Inflammatory macrophage treated with lipopolysaccharide for 4 hours (primary cell): ENCODE measurements at places on chromosomes 6 and 20.

DNA sequence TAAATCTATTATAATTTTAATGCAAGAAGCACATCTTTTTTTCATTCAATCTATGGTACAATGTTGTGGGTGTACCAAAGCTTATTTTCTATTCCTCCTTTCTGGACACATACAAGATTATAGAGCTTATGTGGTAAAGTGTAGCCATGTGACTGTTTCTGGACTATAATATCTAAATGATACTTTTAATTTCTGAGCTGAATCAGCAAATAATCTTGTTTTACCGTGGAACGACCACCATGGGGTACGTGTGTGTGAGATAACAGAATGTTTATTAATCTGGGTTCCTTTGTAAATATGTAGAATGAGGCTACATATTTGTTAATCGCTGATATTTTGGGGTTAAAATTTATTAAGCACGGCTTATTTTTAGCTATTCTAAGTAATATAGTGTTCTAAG lies 111.5 kb upstream of the EYS start:
- DNase-seq = no peak

DNA sequence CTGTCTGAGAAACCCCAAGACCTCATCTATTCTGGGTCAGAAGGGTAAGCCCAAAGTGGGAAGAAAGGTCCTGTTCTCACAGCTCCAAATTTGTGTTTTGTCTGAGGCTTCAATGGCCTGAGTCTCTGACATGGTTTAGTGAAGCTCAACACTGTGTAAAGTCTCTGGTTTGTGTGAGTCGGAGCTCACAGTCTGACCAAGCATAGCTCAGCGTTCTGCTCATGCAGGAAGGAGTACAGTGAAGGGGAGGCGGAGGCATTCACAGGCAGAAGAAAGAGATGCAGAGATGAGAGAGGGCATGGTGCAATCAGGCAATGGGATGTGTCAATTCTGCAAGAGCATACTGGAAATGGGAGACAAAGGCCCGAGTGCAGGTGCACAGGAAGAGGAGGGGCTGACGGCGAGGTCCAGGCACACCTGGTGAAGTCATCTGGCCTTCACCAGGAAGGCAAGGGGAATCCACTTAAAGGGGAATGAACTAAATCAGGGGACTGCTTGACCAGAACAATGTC lies 463.0 kb upstream of the AGPAT4 start:
- no peak for DNase-seq

DNA sequence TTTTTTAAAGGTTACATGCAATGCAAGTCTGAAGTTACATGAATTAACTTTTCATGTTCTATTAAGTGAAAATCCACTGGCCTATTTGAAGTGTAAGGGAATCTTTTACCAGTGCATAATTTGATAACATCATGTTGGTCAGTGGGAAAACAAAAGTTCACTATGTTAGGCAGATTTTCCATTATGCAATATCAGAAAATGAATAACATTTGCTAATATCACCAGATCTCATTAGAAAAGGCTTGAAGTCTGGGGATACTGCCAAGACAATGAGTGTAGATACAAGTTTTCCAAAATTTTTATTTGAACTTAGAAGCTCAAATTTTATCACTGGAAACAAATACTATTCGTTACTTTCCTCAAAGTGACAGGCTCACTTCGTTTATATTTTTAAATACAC lies 296.4 kb upstream of the CDH4 start:
- DNase-seq = no peak

DNA sequence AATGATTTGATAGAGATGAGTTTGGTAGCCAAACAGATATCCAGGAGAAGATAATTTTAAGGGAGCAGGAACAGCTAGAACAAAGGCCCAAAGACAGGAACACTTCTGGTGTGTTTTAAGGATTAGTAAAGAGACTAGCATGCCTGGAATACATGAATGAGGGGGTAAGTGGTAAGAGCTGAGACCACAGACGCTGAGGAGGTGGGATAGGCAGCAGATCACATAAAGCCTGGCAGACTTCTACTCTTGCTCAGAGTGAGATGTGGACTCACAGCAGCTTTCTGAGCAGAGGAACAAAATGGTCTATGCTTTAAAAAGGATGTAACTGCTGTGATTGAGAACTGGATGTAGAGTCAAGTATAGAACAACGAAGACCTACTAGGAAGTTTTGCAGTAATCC lies 100.1 kb downstream of the EPHA7 start:
- no peak for DNase-seq

- DNase-seq = no peak
These were observed 467.1 kb downstream of the HDGFL1 start for GRCh38 chr6:23036406-23036983.

- DNase-seq = no peak
These were observed 35.3 kb downstream of the FOXP4 start for GRCh38 chr6:41581381-41581991.

DNA sequence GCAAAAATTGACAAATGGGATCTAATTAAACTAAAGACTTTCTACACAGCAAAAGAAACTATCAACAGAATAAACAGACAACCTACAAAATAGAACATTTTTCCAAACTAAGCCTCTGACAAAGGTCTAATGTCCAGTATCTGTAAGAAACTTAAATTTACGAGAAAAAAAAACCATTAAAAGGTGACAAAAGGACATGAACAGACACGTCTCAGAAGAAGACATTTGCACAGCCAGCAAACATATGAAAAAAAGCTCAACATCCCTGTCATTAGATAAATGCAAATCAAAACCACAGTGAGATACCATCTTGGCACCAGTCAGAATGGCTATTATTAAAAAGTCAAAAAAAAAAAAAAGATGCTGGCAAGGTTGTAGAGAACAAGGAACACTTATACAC lies 70.6 kb upstream of the GRIK2 start:
- no peak for DNase-seq

DNA sequence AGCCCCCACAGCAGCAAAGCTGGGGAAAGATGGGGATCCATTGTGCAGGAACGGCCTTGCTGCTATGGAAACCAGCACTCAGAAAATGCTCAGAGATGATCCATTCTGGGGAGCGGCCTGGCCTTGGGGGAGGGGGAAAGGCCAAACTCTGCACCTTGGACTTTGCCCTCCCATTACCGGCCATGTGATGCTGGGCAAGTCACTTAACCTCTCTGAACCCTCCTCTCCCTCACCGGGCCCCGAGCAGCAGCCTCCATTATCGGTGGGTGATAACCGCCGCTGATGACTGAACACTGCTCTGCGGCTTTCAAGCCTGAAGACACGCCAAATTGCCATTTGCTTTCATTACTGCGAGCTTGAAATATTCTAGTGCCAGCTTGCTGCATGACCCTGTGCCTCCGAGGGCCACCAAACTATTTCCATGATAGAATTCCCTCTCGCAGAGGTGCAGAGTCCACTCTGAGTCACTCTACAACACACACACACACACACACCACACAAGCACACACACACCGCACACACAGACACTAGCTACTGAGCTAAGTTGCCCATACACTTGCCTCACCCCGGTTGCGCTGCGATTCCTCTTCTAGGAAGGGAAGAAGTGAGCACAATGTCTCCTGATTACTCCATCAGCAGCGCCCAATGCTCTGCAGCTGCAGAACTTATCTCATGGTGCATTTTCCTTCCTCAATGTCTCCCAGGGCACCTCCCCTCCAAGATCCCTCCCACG lies 20.6 kb upstream of the SIRPA start:
- peak; percentile 97 for DNase-seq

DNA sequence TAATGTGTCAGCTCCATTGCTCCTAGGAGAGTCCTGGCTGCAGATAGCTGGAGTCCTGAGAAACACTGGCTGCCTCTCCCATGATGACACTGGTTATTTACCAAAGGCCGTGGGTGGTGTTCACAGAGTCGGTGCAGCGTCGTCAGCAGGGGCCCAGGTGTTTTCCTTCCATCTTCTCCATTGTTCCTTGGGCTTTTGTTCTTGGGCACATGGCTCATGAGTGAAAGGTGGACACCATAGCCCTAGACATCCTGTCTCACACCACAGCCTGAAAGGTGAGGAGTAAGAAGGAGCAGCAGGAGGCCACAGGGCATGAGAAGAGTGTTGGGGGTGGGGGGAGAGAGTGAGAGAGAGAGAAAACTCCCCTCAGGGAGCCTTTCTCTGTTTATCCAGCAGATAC lies 9.1 kb downstream of the CST5 start:
- no peak for DNase-seq

GRCh38 chr6:114058435-114058834 lies 87.5 kb upstream of the HDAC2 start:
- DNase-seq = no peak

DNA sequence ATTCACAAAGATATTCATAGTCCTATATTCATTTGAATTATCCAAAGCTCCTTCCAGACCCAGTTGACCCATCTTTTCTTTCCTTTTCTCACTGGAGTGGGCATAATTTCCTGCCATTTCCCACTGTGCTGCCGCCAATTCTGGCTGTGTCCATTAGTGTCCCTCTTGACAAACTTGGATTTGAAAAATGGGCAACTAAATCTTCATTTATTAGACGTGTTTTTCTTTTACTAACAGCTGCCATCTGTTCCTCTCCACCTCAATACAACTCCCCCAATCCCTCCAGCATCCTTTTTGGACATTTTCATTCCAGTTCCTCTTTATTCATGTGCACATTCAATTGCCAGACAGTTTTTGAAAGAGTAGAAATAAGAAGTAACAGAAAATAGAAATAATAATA lies 90.5 kb downstream of the PCSK2 start:
- no peak for DNase-seq

DNA sequence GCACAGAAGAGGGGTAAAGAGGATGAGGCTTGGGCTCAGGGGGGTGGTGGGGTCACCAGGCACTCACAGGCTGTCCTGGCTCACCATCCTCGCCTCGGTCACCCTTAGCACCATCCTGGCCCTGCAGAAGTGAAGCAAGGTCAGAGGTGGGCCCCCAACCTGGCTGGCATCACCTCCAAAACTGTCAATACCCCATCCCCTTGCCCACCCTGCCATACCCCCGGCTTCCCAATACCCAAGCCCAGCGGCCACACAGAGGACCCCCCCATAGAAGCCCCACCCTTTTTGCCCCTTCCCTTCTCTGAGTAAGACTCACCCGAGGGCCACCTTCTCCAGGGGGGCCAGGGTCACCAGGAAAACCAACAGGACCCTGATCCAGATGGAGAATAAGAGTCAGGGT lies 23.6 kb downstream of the COL11A2 start:
- DNase-seq = no peak

GRCh38 chr6:166275714-166276166 lies 32.5 kb downstream of the PRR18 start:
- DNase-seq = peak; percentile 39
